ENCODE measurements at places on chromosomes 2 and 18. TPM values are rescaled to one million over a fixed set of nuclear protein-coding genes. Genes with fewer than 3 reads are reported as not detected.

- no peak for DNase-seq
Observed at GRCh38 chr2:64474121-64474571, 20.2 kb downstream of the LGALSL start.

Gene VWC2L
- 0.15 TPM for total RNA-seq

Gene ASNSD1
- total RNA-seq, result 65.6 TPM

DNA sequence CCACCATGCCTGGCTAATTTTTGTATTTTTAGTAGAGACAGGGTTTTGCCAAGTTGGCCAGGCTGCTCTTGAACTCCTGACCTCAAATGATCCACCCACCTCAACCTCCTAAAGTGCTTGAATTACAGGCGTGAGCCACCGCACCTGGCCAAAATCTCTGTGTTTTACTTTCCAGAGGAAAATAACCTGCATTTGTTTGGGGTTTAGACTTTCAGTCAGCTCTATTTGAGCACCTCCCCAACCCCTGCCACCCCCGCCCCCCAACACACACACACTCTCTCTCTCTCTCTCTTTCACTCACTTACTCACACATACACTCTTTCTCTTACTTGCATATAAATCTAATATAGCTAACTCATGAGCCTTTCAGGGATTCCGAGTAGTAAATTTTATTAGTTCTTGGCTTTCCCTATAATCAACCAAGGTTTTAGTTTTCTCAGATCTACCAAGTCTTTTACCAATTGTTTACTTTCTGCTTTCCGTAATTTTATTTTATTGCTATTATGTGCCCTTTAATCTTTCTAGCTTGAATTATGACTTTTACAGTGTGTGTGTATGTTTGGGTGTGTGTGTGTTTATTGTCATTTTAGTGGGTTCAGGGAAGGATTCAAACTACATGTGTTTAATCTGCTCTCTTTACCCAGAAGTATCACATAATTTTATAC, 24.5 kb downstream of the MFSD6 start:
- no peak for DNase-seq

Gene TRIM43
- not detected for total RNA-seq

DNA sequence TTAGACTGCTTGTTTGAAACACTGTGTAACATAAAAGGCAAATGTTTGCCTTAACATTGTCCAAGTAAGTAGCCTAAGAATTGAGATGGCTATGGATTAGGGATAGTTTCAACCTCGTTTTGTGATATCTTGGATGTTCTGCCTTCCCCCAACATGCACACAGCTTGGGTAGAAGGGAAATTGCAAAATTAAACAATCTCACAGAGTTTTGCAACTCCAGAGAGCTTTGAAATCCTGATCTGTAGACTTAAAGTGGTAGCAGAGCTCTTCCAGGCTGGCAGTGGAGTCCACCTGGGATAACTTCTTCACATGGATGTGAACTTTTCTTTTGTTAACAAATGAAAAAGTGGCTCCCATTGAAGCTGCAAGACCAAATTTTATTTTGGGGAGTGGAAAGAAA, 59.6 kb downstream of the CHRNA1 start:
- no peak for DNase-seq

Gene SULT1C2
- total RNA-seq, result 13.1 TPM

DNA sequence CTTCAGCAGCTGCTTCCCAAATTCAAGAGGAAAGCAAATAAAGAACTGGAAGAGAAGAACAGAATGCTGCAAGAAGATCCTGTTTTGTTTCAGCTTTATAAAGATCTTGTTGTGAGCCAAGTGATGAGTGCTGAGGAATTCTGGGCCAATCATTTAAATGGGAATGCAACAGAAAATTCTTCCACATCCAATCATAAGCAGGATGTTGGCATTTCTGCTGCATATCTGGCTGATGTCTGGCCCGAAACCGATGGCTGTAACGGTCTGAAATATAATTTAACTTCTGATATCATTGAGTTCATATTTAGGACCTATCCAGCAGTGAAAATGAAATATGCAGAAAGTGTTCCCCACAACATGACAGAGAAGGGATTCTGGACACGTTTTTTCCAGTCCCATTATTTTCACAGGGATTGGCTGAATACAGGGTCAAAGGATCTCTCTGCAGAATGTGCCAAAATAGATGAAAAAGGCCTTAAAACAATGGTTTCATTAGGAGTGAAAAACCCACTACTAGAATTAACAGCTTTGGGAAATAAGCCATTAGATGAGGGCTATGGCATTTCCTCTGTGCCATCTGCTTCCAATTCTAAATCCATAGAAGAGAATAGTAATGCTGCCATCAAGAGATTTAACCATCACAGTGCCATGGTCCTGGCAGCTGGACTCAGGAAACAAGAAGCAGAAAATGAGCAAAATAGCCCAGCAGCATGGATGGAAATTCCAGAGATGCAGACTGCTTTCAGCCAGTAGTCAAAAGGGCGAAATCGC, 175.6 kb downstream of the MC4R start:
- no peak for DNase-seq

Gene DTNA
- total RNA-seq, result 10.4 TPM

- DNase-seq, result peak; percentile 97
Observed at GRCh38 chr2:177282181-177282641, 17.7 kb upstream of the NFE2L2 start.

GRCh38 chr2:159859583-159859982, 61.6 kb upstream of the CD302 start:
- DNase-seq, result no peak

DNA sequence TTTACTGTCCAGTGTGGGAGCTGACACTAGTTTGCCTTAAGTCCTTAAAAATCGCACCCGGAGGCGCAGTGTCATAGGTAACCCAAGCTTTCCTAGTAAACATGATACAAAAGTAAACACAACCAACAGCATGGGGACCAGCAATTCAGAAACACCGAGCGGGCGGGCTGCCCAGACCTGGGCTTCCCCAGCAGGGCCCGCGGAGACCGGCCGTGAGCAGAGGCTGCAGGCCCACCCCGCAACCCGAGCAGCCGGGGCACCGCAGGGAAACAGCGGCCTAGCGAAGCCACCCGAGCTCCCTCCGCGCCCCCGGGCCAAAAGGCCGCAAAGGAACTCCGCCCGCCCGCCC, 296 bp downstream of the TTC21B start:
- DNase-seq, result peak; percentile 37

DNA sequence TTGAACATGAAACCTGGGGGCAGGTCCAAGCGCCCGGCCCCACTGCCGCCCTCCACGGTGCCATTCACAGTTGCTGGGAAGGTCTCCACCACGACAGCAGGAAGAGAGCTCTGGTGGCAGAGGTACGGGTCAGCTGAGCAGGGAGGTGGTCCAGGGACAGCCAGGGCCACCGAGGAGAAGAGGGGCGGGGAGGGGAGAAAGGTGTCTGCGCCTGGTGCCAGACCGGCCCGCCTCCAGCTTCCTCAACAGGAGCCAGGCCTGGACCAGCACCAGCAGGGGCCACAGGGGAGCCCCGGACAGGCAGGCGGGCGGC, 56.2 kb downstream of the BIN1 start:
- DNase-seq, result no peak

DNA sequence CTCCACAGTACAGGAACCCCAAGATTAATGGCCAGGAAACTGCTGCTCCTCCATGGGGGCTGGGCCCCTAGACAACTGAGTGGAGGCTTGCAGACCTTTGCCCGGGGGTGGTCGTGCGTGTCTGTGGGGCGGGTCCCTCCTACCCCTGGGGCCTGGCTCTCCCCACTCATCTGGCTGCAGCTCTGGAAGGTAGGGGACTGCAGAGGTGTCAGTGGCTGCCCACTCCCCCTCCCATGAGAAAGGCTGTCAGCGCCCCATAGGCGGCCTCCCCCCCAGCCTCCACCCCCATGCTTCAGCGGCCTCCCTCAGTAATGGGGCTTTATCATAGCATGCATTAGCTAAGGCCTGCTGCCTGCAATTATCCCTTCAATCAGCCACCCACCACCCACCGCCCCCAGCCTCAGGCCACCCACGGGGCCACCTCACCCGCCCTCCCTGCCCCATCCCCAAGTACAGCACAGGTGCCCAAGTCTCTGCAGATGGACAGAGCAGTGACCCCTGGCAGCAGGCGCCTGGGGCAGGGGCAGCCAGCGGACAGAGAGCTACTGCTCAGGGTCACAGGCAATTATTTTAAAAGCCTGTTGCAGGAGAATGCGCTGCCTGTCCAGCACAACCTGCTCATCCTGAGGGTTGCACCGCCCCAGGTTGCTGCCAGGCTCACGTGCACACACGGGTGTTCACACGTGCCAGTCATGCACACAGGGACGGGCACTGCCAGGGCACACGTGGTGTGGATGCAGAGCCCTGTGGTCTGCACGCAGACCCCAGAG, 9.1 kb upstream of the ECEL1 start:
- no peak for DNase-seq

GRCh38 chr2:16227811-16228462, 287.6 kb downstream of the MYCN start:
- DNase-seq, result no peak

GRCh38 chr2:148716378-148716920, 71.9 kb downstream of the EPC2 start:
- no peak for DNase-seq

- no peak for DNase-seq
Observed at GRCh38 chr2:164802095-164802707, 39.4 kb downstream of the COBLL1 start.

GRCh38 chr2:72992734-72993102, 75.4 kb downstream of the EMX1 start:
- no peak for DNase-seq

GRCh38 chr18:2111456-2111855, 459.8 kb downstream of the METTL4 start:
- peak; percentile 47 for DNase-seq

DNA sequence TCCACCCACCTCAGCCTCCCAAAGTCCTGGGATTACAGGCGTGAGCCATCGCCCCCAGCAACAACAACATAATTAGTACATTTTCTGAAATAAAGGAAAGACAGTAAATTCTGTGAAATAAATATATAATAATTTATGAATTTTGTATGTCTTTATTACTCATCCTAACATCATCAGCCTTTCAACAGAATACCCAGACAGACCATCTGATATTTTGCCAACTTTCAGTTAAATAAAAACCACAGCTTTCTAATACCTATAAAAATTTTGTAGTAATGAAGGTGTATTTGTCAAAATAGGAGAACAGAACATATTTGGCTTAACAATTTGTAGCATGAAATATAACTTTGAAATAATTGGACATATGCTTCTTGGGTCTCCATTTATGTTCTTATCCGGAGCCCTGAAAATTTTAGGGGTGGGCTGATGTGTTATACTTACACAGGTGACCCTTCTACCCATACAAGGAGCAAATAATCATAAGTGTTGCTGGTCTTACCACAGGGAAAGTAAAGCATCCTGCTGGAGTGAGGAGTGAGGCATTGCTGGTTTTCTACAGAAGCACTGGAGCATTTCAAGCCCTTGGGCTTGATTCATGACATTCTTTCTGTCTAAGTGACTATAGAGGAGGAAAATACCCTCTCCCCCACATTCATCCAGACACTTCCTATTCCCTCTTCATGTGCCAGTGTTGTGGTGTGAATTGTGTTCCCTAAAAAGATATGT, 99.3 kb downstream of the SPOPL start:
- peak; percentile 91 for DNase-seq

- DNase-seq, result peak; percentile 32
Observed at GRCh38 chr2:134706587-134707329, 12.0 kb downstream of the TMEM163 start.

GRCh38 chr2:28346587-28346986, 46.1 kb upstream of the FOSL2 start:
- DNase-seq, result no peak

DNA sequence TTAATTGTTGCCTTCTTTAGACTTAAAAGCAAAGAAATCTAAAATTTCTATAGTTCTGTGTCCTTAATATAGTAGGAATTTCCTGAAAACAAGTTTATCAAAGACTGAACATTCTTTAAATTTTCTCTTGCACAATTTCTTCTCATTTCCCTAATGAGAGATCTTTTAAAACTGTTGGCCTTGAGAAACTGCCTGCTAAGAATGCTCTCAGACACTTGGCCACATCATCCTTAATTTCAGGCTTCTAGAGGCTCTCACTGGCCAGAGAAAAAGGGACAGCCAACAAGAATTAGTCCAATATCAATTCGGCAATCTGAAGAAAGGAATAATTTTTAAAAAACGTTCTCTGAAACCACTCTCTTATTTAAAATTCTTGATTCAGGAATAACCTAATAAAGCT, 167.0 kb upstream of the CREB1 start:
- DNase-seq, result no peak
